Activated T-cell treated with anti-CD3 and anti-CD28 coated beads for 1 hour (primary cell): ENCODE measurements at places on chromosomes 2 and 18.

DNA sequence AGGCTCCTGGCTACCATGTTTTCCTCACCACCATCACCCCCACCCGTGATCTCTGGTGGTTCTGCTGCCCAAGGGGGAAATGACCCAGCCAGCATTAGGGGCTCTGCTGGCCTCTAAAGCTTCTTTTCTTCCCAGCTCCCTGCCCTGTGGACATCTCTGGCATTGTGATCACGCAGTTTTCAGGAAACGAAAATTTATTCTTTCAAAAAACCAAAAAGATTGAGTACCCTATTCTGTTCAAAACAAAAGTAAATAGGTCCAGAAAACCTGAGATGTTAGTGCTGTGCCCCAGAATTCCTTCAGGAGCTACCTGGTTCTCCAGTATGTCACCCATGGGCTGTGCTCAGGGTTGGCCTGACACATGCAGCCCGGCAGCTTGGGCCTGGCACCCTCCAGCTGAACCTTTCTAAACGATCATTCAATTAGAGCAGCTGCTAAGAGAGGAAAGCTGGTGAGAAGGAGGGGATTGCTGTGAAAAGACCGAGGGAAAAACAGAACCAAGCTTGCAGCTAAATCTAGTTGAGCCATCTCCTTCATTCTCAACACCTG is 157.5 kb downstream of the MGAT5 start:
- no peak for DNase-seq

GRCh38 chr2:221104361-221104811 is 467.7 kb downstream of the EPHA4 start:
- DNase-seq: no peak

DNA sequence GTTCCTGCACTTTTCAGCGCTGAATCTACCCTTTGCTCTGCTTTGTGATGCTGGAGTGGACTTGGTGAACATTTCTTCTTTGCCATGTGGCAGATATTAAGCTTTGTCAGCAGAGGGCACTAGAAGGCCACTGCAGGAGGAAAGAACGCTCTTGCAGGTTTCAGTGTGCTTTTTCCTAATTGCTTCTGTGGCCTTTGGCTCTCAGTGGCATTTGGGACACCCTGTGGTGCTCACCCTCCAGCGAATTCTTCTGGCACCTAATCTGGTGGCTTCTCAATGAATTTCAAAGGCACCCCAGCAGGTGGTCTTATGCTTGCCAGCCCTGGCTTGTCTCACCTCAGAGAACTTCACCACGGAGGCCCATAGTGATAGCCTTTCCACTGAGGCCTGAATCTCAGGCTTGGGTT is 146.7 kb downstream of the MYO3B start:
- DNase-seq: no peak

GRCh38 chr2:54545702-54546450 is 89.7 kb downstream of the SPTBN1 start:
- no peak for DNase-seq

DNA sequence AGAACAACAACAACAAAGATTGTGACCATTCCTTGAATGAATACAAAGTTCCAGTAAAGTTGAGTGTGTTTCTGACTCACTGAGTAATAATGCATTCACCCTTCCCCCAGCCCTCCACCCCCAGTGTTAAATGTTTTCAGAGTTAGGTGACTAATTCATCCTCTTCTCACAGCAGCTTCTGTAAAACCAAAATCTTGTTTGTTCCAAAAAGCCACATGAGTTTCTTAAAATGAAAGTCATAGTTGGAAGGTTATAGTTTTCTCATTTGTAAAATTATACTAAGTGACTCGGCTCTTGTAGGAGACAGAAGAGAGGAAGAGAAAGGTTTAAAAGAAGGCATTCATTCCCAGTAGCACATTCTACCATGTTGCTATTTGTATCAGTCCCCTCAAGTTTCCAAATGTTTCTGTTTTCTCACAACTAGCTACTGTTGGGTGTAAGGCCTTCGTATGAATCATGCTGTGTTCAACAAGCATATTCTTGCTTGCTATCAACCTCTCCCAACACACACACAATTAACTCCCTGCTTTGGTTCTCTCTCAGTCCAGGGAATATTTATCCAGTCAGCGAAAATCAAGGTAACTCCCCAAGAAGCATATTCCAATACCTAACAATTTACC is 75.3 kb downstream of the MBD2 start:
- peak; percentile 1 for DNase-seq
